Left forelimb (tissue), 1 donor: ENCODE measurements at places on chromosomes 7 and 10.

GRCh38 chr10:17873946-17874345 lies 64.8 kb downstream of the MRC1 start:
- DNase-seq = no peak

GRCh38 chr7:77428777-77429231 lies 12.7 kb upstream of the GSAP start:
- DNase-seq = no peak

DNA sequence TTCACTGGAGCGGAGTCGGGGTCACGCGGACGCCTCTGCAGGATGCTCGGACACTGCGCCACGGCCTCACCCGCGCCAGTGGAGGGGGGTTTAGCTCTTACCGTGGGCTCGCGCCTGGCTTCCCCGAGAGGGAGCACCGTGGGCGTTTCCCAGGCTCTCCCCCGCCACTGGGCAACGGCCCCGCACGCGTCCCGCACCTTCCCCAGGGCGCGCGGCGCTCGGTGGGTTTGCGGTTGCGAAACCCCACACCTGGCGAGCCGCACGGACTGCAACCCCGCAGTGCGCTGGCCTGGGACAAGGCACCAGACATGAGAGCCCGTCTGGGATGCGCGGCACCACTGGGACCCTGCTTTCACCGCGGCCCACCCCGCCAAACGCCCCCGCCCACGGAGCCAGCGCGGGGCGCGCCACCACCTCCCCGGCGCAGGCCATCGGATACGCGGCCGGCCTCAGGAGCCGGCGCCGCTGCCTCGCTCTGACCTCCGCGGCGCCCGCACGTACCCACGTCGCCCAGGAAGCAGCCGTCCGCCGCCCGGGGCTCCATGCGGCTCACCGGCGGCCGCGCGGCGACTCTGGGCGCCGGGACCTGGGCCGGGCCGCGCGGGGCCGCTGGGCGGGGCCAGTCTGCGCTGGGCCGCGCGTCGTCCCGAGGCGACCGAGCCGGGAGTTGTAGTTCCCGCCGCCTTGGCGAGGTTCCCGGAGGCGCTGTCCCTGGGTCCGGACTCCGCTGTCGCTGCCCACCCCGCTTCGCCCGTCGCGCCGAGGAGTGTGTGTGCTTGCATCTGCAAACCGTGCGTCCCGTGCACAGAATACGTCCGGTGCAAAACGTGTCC lies at the start of gene ASB13:
Gene ASB13, minus strand, starts transcription at position 588 of the 833 bp plus-strand sequence. Its CDS starts 44 bp downstream, at position 544.
- no peak for DNase-seq

DNA sequence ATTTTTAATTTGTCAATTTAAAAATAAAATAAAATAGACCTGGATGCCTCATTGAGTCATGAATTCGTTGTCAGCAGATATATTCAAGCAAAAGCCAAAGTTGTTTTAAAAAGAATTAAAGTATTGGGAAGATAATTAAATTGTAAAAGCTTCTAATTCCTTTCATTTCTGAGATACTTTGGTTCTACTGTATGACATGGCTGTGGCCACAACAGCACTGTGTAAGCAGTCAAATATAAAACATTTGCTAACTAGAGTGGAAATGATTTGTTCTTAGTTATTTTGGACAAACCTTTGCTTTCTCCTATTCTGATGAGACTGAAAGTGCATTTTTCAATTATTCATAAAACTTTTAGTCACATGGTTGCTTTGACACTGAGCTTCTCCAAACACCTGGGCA lies 143.6 kb upstream of the FAM13C start:
- DNase-seq = no peak
